Erythroblast (primary cell): ENCODE measurements at places on chromosomes 3 and 15.

DNA sequence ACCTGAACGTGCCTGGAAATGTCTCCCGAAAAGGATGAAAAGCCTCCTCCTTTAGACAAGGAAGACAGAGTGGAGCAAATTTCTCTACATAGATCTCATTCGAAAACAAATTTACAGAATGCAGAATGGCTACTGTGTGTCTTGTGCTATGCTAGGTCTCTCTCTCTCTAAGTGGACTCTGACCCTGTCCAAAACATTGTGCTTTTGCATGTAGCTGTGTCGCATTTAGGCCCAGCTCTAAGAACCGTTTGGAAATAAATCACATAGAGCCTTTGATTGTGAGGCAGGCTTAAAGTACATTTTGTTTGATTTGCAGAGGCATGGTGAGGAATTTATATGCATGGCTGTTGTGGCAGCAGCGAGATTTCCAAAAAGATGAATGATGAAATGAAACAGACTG lies 198.0 kb downstream of the SV2B start:
- no peak for DNase-seq

GRCh38 chr3:191324936-191325335 lies 4.3 kb upstream of the CCDC50 start:
- DNase-seq = no peak

DNA sequence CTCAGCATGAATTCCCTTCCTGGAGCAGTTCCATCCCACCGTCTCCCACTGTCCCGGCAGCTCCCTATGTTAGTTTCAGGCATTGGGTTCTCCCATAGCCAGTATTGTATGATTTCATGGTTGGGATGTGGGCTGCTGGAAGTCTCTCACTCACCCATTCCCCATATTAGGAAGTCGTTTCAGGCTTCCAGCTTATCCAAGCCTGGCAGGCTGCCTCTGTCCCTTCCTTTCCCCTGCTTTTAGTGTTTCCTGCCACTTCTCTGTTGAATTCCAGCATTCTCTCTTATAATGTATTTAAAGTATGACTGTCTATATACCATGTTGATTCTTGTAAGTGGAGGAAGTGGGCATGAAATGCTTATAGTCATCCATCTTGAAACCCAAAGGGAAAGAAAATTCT lies 309.7 kb upstream of the RBMS3 start:
- no peak for DNase-seq

DNA sequence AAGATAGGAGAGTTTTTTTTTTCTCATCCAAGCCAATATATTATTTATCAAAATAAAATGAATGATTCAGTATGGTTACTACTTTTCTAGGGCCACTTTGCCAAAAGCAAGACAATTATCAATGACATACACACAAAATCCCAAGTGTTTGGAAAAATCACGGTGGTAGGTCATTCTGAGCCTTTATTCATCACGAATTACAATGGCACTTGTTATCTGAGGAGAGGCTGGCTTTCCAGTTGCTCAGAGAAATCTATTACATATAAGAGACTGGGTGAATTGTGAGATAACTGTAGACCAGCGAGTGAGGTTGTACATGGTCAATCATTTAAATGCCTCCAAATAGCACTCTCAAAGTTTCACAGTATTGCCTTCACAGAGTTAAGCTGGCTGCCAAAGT lies 20.4 kb upstream of the FGF12 start:
- no peak for DNase-seq

- DNase-seq = peak; percentile 24
Observed at GRCh38 chr15:53072077-53072476, 281.9 kb upstream of the ONECUT1 start.

- DNase-seq = no peak
Observed at GRCh38 chr3:58570851-58571250, 6.3 kb downstream of the FAM107A start.

DNA sequence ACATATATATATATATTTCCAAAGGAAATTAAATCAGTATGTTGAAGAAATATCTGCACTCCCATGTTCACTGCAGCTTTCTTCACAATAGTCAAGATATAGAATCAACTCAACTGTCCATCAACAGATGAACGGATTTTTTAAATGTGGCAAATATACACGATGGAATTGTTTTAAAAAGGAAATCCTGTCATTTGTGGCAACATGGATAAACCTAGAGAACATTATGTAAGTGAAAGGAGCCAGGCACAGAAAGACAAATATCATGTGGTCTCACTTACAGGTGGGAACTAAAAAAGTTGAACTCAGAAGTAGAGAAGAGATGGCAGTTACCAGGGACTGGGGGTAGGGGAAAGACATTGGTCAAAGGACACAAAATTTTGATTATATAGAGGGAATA lies 253.7 kb downstream of the ULK4 start:
- no peak for DNase-seq

DNA sequence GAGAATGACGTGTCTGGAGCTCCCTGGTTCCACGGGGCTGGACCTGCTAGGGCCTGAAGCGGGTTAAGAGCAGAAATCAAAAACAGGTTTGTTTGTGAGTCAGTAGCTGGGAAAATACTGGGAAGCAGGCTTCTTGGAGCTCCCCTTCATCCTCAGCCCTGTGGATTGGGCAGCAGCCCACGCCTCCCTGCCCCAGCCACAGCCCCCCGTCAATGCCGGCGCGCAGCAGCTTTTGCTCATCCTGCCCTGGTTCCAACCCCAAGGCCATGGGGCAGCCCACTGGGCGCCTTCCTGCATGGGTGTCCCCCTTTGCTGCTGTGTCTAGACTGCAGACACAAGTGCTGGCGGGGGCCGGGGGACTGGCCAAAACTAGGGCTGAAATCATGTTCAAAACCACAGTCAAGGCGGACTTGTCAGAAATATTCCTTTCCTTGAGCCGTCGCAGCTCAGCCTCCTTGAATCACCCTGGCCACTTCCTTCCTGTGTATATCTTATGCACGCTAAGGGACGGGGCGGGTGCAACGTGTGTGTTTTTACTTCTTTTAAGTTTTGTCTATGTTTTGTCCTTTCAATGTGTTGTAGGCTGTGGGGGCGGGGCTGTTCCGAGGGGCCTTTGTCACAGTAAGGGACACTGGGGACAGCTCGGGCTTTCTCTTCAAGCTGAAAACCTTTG lies 108.1 kb downstream of the KLF13 start:
- DNase-seq = peak; percentile 68

DNA sequence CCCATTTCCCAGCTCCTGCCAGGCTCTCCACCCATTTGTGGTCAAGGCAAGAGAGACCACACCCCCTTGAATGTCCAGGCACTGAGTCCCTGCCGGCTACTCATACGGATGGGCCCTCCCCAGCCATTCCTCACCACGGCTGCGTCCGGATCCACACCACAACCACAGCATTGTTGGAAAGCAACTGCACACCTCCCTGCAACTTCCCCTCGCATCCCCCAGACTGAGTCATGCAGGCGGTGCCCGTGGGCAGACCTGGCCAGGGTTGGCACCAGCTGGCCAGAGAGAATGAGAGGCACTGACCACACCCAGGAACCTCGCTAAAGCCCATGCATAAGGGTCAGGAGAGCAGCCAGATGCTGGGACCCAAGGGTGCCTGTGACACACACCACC lies 30.5 kb downstream of the LOXL1 start:
- DNase-seq = no peak

GRCh38 chr3:65391068-65391467 lies 647.6 kb downstream of the MAGI1 start:
- DNase-seq = no peak

GRCh38 chr3:140910860-140911259 lies 30.8 kb upstream of the SLC25A36 start:
- peak; percentile 12 for DNase-seq

- no peak for DNase-seq
Observed at GRCh38 chr3:117515309-117515708, 805.7 kb downstream of the TUSC7 start.

GRCh38 chr15:98549003-98549402 lies 99.3 kb upstream of the IGF1R start:
- no peak for DNase-seq

GRCh38 chr15:63606308-63606707 lies 9.1 kb downstream of the FBXL22 start:
- no peak for DNase-seq

DNA sequence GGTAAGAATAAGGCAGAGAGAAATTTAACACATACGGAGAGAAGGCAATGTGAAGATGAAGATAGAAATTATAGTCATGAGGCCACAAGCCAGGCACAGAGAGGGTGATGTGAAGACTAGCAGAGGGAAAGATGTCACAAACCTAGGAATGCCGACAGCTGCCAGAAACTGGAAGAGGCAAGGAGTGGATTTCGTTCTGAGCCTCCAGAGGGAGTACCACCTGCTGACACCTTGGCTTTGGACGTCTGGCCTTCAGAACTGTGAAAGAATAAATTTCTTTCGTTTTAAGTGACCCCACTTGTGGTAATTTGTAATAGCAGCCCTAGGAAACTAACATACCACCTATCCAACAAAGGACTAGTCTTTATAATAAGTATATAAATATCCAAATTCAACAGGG lies 5.0 kb upstream of the SGO1 start:
- no peak for DNase-seq

DNA sequence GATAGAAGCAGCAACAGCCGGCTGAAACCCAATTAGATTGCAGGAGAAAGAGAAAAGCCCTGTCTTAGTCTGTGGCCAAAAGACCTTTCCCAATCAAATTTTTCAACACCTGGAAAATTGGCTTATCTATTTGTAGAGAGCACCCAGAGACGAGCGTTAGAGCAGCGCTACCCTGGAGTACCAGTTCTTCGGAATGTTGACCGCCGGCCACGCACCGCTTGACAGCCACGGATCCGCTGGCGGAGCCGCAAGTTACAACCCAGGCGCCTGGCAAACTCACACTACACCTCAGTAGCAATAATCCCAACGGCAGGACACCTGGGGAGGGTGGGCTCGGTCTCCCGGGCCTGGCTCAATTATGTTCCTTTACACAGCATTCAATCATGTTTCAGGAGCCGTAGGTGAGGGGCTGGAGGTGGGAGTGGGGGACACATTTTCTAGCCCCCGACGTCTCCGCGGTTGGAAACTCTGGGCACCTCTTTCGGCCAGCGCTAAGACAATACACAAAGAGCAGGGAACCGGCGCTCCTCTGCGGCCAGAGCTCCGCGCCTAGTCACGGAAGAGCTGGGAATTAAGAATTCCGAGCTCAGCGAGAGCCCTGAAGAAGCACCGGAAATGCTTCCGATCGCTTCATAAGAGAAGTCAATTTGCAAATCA lies 1.2 kb downstream of the MB21D2 start:
- DNase-seq = no peak

GRCh38 chr3:112744825-112745566 lies 101.7 kb downstream of the CD200R1L start:
- DNase-seq = no peak

DNA sequence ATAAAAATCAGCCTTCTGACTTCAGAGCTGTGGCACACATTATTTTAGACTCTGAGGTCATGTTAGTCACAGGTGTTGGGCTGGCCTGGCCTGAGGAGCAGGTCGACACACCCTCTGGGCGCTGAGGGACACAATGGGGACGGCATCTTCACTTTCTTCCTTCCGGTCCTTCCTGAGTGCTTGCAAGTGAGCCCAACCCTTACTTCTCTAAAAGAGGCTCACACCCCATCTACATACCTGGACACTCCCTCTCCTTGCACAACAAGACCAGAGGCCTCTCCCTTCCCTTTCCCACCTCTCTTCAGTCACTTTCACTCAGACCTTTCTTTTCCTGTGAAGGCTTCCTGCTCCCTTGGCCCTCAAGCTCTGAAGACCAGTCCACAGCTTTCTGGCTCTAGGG lies 85.4 kb downstream of the XXYLT1 start:
- DNase-seq = no peak

DNA sequence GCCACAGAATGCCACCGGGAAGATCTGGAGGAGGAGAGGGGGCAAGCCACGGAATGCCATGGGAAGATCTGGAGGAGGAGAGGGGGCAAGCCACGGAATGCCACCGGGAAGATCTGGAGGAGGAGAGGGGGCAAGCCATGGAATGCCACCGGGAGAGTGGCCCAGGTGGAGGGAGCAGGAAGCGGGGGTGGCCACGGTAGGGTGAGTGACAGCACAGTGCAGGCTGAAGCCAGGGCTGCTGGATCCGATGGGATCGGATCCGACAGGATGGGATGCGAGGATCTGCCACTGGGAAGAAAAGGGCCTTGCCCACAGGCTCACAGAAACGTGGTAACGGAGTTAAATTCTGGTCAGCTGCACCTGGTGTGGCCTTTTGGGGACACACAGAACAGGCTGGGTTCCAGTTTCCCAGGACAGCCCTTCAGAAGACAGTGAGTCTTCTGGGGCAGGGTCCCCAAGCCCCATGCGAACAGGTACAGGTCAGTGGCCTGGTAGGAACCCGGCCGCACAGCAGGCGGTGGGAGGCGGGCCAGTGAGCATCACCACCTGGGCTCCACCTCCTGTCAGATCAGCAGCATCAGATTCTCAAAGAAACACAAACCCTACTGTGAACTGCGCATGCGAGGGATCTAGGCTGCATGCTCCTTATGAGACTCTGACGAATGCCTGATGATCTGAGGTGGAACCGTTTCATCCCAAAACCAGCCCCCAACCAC lies 58.8 kb downstream of the XXYLT1 start:
- no peak for DNase-seq

GRCh38 chr3:23330568-23330967 lies 127.4 kb downstream of the UBE2E2 start:
- no peak for DNase-seq

- DNase-seq = no peak
Observed at GRCh38 chr15:59243622-59244021, 37.0 kb downstream of the LDHAL6B start.

GRCh38 chr3:194395212-194395611 lies 3.9 kb downstream of the GP5 start:
- no peak for DNase-seq
